GM12865 (cell line): ENCODE measurements at places on chromosomes 3 and 15.
A peak's percentile ranks its signal among the peaks of the same experiment; 100 is the strongest.

- no peak for DNase-seq
These were observed 30.4 kb upstream of the ZNF639 start for GRCh38 chr3:179292450-179292849.

GRCh38 chr3:38755130-38755529 is 60.9 kb downstream of the SCN10A start:
- DNase-seq, result no peak

DNA sequence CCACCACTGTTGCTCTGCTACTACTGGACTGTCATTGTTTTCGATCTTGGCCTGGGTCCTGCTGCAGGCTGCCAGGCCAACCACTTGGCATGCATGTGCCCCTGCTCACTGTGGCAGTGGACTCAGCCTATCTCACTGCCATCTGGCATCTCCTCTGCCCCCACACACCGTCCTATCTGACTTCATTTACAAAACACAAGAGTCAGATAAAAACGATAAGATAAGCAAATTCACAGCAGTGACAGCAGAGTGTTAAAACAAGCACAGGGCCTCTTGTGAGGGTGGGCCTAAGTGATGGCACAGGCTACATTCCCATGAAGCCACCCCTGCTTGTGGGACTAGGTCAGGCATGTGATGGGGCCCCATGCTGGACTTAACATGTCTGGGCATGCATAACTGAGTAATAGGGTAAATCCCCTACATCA is 68.1 kb downstream of the CRYGS start:
- DNase-seq, result peak; percentile 43

GRCh38 chr3:197367081-197367780 is 68.8 kb upstream of the DLG1 start:
- no peak for DNase-seq

DNA sequence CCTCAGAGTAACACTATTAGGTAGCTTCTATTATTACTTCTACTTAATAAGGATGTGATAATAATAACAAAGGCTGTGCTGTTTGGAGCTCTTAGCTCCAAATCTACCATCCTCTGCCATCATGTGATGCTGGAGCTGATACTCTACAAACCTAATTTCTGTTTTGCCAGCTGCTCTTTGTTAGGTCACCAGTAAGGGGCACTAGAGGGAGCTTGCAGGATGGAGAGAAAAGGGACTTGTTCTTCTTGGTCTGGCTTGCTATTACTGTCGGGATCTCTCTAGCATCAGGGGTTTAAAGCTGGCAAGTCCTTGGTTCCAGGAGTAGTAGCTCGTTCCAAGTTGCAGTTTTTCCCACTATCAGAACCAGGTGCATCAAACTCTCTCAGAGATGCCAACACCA is 194.9 kb upstream of the KBTBD8 start:
- DNase-seq, result no peak

- DNase-seq, result no peak
These were observed 105.3 kb downstream of the MAP4 start for GRCh38 chr3:47910777-47911440.

GRCh38 chr15:56984681-56985481 is 66.4 kb downstream of the TCF12 start:
- DNase-seq, result no peak

DNA sequence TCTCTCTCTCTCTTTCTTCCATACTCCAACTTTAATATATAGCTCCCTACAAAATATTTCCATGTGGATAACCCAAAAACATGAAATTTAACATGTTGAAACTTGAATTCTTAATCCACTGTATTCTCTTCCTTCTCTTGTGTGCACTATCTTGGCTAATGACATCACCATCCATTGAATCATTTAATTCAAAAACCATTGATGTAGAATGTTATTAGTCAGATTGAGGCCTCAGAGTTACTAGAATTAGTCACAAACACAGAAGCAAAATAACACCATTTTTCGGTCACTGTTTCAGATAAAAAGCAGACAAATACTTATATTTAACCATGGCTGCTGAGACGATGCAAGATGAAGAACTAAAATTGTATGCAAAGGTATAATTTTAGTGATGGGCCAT is 256.9 kb upstream of the LRRC3B start:
- no peak for DNase-seq

- DNase-seq, result no peak
These were observed 521.2 kb downstream of the RBMS3 start for GRCh38 chr3:29802057-29802456.

DNA sequence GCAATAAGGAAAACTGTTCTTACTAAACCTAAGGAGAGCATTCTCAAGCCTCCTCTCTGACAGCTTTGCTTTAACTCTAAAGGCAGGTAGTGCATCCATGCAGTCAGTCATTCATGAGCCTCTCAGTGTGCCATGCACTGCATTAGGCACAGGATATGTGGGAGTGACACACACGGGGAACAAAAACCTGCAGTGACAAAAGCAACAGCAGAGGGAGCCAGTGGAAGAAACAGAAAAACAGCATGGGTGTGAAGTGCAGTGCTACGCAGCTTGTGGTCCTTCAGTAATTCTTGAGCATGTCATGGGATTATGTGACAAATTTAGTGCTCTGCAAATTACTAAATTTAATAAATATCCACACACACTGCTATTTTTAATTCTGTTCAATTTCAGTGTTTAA is 230.7 kb downstream of the BBX start:
- peak; percentile 23 for DNase-seq

- DNase-seq, result no peak
These were observed 271.2 kb downstream of the PLCL2 start for GRCh38 chr3:17155951-17156350.

DNA sequence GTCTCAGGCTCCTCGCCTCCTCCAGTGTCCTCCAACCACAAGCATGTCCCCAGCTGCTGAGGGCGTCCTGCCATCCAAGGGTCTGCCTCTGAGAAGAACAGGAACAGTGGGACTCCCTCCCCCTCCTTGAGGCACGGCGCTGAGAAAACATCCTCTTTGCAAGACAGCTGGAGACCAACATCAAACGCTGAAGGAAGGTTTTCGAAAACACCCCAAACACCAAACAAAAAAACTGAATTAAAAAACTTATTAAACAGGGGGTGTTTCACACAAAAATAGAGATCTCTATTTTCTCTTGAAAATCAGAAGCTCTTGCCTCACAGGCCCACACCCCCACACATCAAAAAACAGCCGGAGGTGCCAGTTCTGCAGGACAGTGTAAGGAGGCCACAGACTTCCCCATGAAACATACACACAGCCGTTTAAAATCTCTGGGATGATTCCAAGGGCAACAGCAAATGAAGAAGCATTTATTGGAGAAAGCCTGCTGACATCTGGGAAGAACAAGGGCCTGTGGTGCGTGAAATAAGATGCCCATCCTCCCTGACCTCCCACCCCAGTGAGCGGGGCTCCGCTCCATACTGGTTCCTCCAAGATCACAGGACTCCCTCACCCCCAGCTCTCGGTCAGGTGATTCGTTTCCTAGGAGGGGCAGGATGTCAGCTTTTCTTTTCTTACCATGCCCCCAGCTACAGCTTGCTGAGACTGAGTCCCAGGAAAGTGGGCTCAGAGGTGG is 71.3 kb downstream of the NUP210 start:
- no peak for DNase-seq
